Activated CD4-positive, alpha-beta T cell treated with anti-CD3 and anti-CD28 coated beads for 1 hour (primary cell): ENCODE measurements at places on chromosomes 2 and 18.

GRCh38 chr2:232534940-232535651, 4.4 kb upstream of the CHRNG start:
- DNase-seq: no peak

- DNase-seq: no peak
Measured at GRCh38 chr2:10119027-10119325, 3.6 kb upstream of the RRM2 start.

DNA sequence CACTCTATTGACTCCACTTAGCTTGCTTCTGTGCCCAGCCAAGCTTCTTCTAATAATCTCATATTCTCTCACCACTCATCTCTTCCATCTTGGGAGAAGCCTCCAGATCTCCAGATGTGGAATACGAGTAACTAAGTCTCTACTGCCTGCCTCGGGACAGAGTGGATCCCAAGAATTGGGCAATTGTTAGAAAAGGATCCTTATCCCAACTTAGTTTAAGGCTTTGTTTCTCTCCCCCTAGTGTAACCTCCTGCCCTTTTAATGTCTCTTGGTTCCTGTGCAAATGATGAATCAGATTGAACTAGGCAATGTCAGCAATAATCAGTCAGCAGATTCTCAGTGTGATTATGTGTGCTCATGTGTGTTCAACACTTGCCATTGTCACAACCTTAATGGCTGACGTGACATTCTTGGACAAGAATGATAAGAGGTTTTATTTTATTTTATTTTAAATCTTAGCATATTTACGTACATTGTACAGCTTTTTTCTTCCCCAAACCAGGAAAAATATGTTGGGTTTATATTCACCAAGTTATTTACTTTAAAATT, 59.7 kb downstream of the MYO3B start:
- no peak for DNase-seq

GRCh38 chr2:37471994-37472393, 127.6 kb downstream of the QPCT start:
- DNase-seq: no peak

GRCh38 chr2:10920764-10921388, 9.1 kb downstream of the KCNF1 start:
- no peak for DNase-seq

DNA sequence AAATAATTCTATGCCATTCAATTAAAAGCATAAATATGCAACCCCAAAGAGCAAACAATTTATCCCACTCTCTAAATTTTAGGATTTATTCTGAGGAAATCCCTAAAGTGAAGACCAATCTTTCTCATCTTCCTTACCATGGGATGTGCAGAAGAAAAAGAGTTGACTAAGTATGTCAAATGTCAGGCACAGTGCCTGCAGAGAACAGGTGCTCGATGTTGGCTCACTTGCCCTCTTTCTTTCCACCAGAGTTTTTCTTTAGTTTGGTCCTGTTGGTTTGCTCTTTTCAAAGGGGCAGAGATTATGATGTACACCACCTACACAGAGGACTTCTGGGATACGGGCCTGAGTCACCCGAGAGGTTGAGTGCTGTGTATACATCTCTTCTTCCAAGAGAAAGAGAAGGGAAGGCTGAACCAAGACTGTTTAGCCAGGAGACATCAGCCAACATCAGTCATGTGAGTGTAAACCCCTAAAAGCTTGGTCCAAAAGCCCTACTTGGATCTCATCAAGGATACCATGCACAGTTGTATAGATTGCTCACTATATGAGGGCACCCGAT, 51.7 kb downstream of the SUMO1 start:
- no peak for DNase-seq

GRCh38 chr18:7537145-7537544, 30.0 kb upstream of the PTPRM start:
- DNase-seq: no peak

DNA sequence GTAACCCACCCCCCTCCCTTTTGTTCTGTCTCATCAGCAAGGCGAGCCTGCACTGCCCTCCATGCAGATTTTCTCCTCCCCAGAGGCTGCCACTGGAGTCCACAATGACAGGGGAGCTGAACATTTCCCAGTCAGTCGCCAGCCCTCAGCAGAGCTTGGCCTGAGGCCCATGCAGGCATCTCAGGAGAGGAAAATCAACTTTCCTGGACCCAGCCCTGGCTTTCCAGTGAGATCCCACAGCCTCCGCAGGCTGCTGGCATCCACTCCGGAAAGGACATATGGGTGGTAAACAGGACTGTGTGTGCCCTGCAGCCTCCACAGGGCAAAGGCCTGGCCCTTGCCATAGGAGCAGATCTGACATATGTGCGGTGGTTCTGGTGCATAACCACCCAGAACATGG, 253.8 kb downstream of the TNS1 start:
- DNase-seq: no peak

- no peak for DNase-seq
Measured at GRCh38 chr2:238251986-238252385, 12.1 kb upstream of the HES6 start.

DNA sequence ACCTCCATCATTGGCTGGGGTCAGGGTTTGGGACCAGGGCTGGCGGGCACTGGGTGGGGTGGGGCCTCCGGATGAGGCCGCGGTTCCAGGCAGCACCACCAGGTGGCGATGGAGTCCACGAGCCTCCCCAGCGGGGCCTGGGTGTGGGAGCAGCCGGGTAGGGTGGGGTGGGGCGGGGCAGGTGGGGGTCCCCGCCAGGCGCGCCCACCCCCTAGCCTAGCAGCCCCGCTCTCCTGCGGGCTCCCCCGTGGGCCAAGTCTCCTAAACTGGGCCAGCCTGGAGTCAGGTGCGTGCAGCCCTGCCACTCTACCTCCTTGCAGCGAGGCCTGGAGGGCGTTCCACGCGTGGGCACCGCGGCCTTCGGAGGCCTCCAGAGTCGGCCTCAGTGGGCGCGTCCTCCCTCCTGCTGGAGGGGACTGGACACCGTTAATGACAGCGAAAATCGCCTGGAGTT, 187.5 kb downstream of the TWIST2 start:
- DNase-seq: peak; percentile 53

DNA sequence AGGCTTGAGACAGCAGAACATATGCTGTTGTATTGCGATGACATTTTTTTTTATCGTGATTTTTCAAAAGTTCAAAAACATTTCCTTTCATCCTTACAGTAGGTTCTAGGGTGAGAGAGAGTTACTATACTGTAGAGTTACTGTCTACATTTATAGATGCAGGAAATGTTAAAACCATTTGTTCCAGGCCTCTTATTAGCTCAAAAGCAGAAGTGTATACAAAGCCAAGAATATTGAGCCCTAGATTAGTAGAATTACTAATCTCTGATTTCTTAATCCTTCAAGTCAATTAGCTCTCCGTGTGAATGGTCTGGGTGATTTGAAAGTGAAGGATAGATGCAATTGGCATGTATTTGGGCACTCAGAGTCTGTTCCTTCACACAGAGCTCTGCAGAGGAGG, 73.1 kb downstream of the MAPRE2 start:
- DNase-seq: no peak

DNA sequence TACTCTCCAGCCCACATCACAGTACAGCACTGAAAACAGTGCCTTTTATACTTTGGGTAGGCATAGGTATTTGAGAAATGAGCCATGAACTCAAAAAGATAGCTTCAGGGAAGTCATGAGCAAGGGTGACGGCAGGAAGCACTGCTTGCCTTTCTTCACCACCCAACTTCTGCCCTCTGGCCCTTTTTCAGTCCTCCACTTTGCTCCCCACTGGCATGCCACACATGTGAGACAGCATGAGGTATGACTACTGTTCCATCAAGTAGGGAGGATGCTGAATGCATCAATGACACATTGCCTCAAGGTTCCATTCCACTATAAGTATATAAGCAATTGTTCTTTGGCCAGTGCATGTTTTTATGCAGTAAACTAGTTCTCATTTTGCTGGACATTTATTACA, 373.0 kb downstream of the NRXN1 start:
- DNase-seq: no peak

DNA sequence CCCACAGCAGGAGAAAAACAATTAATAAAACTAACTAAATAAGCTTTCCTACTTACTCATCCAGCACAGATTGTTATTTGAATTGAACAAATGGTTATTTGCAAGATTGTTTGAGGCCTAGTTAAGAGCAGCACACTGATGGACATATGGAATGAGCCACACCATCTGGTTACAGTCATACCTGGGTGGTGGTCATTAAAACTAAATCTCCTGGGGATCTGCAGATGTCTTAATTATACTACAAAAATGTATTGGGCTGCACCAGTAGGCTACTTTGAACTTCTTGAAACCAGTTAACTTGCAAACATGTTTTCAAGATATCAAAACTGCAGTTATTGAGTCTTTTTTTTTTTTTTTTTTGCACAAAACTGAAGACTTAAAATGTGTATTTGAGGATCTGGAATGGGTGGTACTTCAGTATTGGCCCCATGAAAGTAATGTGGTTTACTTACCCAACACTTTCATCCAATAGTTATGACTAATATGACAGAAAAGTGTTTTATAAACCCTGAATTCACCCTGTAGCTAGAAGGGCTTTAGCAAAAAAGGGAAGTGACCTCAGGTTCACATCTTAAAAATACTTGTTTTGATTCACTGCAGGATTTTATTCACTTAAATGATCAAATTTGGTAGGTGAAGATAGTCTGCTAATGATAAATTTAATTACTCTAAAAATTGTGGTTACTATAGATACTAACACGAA, 10.8 kb downstream of the AGFG1 start:
- DNase-seq: no peak

DNA sequence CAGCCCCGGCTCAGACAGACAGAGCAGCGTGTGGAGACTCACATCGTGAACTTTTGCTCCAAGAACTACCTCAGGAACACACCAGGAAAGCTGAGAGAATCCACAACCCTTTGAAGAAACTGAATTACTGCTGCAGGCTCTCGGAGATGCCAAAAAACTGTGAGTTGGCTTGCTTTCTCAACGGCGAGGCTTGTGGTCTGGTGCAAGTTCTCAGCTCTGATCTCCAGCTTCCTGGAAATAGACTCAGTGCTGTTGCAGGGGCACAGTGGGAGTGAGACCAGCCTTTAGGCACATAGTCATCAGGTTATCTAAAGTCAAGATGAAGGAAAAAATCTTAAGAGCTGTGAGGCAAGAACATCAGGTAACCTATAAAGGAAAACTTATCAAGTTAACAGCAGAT, 273.7 kb upstream of the LRATD1 start:
- no peak for DNase-seq

DNA sequence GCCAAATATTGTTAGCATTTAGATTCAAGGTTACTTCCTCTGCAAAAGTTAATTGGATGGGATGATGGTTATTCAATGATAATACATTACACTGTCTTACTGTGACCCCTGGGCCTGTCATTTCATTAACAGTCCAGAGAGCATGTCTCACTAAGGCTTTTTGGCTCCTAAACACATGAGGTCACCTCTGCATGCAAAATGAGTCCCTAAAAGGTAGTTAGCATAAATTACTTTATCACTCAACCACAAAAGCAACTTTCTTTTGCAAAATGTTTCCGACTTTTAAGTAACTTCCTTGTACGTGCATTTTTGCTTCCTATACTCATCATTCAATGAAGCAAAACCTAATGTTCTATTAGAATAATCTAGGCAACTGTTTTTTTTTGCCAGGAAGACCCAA, 16.8 kb upstream of the AGFG1 start:
- no peak for DNase-seq

DNA sequence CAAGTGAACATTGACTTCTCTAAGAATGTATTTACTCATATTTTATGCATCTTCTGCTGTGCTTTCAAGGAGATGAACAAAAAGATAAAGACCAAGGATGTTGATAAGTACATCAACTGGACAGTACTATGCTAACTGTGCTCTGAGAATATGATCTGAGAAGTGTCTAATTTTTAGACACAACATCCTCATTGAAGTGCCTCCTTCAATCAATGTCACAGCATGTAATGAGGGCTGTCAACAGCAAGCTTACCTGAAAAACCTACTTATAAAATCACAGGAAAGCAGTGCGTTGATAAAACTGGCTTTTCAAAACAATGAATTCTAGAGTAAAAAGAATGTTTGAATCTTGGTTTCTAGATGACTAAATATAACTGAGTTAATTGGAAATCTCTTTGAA, 452.9 kb upstream of the DSEL start:
- DNase-seq: no peak

DNA sequence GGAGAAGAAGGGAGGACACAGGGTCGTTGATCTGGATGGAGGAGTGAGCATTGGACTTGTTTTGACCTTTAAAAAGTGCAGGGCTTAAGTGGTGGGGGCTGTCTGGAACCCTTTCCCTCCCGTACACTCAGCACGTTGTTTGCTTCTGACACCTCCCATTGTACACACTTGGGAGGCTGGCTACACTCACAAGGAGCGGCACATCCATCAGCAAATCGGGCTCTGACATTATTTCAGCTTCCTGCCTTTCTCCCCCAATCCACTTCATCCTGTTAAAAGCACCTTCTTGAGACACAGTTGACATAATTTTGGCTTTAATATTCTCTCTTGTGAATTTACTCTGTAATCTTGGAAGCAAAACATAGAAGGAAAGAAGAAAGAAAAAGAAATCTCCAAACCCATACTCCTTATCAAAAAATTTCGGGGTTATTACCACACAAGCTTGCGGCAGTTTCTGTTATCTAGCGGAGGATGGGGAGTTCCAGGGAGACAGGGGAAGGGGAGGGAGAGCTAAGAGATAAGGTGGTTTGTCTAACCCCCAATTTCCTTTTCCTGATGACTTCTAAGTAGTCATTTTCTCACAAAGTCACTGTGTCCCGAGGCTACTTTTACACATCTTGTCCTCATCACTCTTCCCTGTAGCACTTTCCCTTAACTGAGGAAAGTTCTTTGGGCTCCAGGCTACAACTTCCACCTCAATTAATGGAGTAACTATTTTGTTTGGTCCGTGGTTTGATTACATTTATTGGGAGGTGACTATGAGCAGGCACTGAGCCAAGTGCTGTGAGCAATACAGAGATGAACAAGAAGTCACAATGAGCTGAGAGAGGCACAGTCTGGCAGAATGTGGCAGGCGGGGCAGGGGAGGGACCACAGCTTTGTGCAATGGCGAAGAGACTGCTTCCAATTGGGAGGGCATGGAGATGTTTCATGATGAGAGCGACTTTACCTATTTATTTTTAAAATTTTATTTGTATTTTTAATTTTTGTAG, 240.1 kb upstream of the MEX3C start:
- no peak for DNase-seq

GRCh38 chr2:134623796-134624195, 95.0 kb downstream of the TMEM163 start:
- no peak for DNase-seq
